ENCODE measurements at places on chromosomes 5 and 9. TPM values are rescaled to one million over a fixed set of nuclear protein-coding genes. Genes with fewer than 3 reads are reported as not detected.

The NUDT12 gene
- polyA plus RNA-seq: 8.8 TPM

The TOR1A gene
- polyA plus RNA-seq: 80.2 TPM

The MAMDC2 gene
- 14.4 TPM for polyA plus RNA-seq

The CNTNAP3B gene
- 0.14 TPM for polyA plus RNA-seq

GRCh38 chr9:136238342-136238732 lies 7.3 kb downstream of the QSOX2 start:
- no peak for DNase-seq

All from fibroblast of lung (primary cell).